ENCODE measurements at places on chromosomes 13 and 19. TPM values are rescaled to one million over a fixed set of nuclear protein-coding genes. Genes with fewer than 3 reads are reported as not detected.

DNA sequence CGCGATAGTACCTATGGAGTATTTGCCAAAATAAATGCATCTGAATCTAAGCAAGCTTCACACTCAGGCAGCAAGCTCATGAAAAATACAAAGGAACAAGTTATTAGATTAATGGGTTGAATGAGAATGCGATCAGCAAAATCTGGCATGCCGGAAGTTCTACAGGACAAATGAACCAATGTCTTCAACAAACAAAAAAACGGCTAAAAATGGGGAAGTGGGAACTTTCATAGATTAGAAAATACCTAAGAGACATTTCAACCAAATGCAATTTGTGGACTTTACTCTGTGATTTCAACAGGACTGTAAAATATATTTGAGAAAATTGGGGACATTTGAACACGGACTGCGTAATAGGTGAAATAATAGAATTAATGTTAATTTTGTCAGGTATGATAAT is 22.4 kb upstream of the RNASEH2B start:
- no peak for DNase-seq

DNA sequence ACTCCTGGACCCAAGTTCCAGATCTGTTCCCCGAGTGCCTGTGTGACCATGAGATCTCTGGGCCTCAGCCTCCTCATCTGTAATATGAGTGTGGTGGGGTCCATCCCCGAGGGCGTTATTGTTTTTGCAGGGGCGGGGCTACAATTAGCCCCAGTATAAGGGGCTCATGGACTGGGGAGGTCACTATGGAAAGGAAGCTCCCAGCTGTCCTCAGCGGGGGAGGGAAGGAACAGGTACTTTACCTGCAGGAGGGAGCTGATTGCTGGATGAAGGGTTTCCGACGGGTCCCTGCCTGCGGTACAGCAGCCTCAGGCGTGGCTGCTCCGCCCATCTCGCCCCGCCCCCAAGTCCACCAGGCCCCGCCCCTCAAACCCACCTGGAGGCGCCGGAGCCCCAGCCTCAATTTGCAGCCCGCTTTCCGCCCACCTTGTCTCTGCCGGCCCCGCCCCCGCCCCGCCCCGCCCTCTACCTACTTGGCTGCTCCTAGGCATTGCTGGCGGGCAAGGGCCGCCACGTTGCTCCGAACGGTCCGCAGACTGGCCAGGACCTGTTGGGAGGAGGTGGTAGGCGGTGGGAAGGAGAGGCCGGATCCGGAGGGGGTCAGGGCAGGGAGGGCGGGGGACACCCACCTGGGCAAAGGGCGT is 5.5 kb downstream of the PDE4C start:
- DNase-seq: no peak

ZNF568 gene
- 11.1 TPM for polyA plus RNA-seq

DNA sequence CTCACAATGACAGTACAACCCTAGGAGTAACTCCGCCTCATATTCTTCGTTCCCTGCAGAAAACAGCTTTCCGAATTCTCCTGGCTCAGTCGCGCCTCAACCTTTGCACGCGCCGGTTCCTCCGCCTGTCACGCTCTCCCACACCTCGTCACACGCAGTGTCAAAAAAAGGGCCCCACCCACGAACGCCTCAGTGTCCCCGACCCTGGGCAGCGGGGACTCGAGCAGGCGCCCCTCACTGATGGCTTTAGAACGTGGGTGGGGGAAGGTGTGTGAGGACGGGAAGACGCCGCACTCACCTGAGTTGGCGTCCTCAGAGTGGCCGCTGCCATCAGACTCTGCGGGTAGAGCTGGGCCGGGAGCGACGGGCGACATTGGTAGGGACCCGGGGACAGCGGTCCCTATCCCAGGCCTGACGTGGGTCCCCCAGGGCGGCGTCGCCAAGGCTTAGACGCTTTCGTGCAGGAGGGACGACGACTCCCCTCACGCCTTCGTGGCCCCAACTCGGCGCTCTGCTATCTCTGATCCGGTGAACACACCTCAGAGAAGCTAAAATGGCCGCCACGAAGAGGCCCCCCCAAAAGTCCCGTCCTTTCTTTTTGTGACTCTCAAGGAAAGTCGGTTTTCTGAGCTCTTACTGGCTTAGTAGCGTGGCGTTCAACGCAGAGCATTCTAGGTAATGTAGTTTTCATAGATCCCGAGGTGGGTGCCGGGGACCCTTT is at the start of gene ZNF154:
Gene ZNF154 (minus strand): TSS at position 564 of the 721 bp plus-strand sequence. CDS start 233 bp downstream, at position 331.
- peak; percentile 44 for DNase-seq

DNA sequence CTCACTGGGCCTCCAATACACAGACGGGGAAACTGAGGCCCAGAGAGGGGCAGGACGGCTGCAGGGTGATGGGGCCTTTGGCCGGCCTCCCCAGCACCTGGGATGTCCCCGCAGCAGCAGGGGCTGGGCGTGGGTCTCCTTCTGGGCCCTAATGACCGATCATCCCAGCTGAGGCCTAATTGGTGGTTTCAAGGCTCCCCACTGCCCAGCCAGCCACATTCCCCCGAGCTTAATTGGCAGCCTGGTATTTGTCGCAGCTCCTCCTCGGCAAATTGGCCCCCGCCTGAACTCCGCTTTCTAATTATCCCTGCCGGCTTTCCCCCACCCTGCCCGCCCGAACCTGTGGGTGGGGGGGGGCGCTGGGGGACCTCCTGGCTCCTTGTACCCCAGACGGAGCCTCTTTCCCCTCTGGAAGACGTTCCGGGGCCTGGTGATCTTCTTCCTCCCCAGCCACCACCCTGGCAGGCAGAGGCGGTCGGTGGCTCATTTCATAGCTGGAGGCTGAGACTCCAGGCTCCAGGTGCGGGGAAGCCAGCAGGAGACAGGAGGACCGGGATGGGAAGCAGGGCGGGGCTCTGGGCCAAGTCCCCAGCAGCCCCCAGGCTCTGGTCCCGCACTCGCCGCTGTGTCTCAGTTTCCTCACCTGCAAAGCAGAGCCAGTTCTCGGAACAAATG is 27.2 kb upstream of the WDR18 start:
- no peak for DNase-seq

GRK1 gene
- not detected for polyA plus RNA-seq

CRX gene
- not detected for polyA plus RNA-seq

DNA sequence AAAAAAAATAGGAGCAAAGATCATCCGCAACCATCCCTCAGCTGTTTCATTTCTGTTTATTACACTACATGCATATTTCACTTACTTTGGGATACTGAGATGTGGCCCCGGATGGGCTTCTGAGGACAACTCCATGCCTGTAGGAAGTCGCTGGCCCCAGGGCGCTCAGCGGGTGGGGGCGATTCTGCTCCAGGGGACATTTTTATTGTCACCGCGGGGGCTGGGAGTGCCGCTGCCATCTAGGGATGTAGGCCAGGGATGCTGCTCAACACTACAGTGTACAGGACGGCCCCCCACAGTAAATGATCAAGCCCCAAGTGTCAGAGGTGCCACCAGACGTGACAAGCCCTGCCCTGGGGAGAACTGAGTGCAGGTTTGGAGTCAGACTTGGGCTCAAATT is 6.4 kb upstream of the BST2 start:
- no peak for DNase-seq

KCNC3 gene
- not detected for polyA plus RNA-seq

CEACAM6 gene
- not detected for polyA plus RNA-seq

DNA sequence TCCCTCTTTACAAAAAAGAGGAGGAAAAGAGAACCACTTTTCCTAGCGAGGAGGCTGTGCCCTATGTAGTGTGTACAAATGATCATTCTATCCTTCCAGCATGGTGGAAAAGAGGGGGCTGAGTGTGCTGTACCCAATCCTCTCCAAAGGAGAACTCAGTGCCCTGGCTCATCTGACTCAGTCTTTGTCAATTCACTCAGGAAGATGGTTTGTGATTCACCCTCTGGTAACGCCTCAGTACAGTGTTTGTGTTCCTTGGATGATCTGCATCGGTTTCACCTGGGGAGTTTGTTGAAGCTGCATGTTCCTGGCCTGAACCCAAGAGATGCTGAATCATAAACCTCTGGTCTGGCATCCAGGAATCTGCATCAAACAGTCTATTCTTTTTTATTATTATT is 18.3 kb upstream of the ENOX1 start:
- peak; percentile 33 for DNase-seq

- DNase-seq: peak; percentile 20
Observed at GRCh38 chr13:91406619-91407018, 8.2 kb downstream of the GPC5 start.

CCDC70 gene
- polyA plus RNA-seq: not detected

DNA sequence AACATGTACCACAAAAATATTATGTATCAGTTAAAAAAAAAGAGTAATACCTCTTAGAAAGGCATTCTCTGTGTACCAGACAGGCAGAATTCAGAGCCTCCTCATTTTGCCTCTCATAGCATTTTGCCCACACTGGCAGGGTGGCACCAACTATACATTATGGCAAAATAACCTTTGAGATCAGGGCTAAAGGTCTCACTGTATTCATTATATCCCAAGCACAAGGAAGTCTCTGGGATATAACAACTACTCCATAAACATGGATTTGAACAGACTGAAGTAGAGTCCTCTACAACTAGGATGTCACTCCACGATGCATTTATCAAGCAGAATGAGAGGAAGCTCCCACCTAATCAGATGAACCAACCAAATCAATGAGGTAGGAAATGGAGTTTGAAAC is 10.6 kb downstream of the SUCLA2 start:
- no peak for DNase-seq

GRCh38 chr13:51978796-51979556 is 32.3 kb downstream of the ATP7B start:
- no peak for DNase-seq

- peak; percentile 61 for DNase-seq
Observed at GRCh38 chr19:32675720-32676185, at the start of gene RGS9BP. Gene RGS9BP, plus strand, starts transcription at chr19:32675848. Its CDS starts 416 bp downstream, at chr19:32676264.

GRCh38 chr13:43822969-43823368 is 36.2 kb upstream of the ENOX1 start:
- no peak for DNase-seq

GRCh38 chr19:58558623-58559274 is 338 bp upstream of the UBE2M start:
- peak; percentile 100 for DNase-seq
